ENCODE measurements at places on chromosomes 4 and X.

DNA sequence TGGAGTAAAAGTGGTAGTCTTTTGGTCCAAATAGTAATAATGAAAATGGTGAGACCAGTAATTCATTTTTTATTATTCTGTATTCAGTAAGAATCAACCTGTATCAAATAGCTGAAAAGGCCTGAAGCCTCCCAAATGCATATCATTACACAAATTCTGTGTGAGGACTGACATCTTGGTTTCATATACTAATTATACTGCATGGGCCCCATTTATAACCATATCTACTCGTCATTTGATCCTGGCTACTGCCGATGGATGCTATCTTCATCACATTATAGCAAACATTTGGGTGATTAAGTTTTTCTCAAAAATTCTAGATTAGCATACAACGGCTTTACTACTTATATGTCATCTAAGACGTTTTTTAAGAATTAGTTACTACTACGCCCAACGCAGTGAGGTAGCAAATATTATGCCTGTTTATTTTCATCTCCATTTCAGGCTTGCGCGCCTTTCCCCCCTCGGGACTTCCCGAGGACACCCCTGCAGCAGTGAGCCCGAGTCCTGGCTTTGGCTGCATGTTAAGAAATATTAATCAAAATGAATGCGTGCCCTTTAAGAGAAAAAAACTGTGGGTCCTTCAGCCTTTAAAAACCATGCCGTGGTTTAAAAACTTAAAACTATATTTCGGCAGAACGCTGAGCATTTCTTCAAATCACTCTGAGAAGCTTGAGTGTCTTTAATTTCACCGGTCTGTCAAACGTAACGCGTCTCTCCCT, 814 bp upstream of the MMAA start:
- DNase-seq, result peak; percentile 42

DNA sequence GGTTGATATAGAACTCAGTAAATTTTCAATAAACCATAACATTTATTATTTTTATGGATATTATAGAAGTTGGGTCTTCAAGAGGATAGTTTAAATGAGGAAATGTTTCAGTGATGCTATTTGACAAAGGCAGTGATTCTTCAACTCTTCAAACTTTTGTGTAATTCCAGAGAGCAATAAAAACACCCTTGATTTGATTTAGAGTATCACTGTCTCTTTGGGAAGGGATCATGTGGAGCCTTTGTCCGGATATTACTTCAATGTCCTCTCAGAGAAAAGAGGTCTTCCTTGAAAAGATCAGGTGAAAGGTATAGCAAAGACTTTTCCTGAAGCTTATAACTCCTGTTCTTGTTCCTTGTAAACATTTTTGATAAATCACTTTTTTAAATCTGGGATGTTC, 23.3 kb downstream of the GLRA3 start:
- DNase-seq, result no peak

GRCh38 chr4:32909053-32909452, 2188.9 kb downstream of the PCDH7 start:
- DNase-seq, result no peak

DNA sequence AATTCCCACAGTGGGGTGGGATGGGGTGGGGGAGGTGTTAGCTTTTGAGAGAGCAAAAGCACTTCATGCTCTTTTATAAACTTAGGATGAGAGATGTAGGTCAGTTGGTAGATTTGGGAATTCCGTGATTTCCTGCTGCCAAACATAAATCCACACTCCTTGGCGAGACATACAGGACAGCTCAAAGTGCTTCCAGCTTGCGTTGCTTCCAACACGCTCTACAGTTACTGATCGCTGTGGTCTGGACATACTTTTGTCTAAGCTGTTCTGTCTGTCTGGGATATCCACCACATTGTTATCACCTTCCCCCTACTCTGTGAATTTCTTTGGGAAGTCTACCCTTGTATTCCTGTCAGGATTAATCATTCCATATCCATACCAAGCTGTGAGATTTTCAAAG, 117.5 kb downstream of the RAPGEF2 start:
- no peak for DNase-seq
